ENCODE measurements at places on chromosomes 16 and 17.

GRCh38 chr16:56539656-56540055, 19.8 kb upstream of the BBS2 start:
- DNase-seq = no peak

DNA sequence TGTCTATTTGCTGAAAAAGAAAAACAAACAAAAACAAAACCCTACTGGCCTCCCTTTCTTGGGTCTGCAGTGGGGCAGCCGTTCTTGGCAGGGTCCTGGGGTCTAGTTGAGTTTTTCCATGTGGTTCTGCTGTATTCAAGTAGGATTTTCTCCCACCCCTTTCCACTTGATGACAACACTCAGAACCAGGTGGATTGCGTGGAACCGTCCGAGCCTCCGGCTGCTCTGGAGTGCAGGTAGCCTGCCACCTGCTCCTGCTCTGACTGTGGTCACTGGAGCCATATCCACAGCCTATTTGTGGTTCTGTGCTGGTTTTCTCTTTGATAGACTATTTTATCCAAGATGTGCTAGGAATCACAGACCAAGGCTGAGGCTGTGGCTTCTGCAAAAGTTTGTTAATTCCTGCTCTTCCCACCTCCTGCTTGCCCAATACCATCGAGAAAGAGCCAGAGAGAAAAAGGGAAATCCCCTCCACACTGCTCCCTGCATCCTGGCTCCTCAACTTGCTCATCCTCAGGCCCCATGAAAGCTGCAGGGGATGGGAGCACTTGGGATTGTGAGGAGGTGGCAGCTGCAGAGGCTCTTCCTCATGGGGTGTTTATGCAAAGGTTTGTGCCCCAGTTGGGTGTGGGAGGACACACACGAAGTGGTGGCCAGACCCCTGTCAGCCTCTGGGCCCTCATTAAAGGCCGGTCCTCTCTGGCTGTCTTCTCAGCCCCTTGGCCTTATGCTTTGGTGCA, 377.8 kb upstream of the TNRC6C start:
- DNase-seq = no peak

- no peak for DNase-seq
Observed at GRCh38 chr17:31875081-31875480, 16.0 kb upstream of the COPRS start.

GRCh38 chr16:64910356-64910755, 211.5 kb downstream of the CDH11 start:
- no peak for DNase-seq

DNA sequence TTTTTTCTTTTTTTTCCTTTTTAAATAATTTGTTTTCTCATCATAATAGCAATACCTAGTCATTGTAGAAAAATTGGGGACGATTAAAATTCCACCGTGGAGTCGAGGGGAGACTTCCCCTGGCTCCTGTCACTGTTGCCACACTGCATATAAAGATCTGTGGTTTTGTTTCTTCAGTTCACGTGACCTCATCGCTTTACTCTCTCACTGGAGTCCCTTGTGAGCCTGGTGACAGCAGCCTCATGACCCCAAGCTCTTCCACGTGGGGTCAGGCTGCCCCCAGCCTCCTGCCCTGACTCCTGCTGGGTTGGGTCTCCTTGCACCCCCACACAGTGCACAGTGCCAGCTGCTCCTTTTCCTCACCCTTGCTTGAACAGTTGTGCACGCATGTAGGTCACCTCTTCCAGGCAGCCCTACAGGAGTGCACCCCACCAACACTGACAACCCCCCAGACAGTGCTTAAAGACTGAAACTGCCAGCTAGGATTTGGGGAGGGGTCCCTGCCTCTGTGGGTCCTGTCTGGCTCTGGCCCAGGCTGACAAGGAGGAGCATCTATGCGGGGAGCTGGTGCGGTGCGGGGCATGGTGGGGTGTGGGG, 7.3 kb upstream of the METRNL start:
- no peak for DNase-seq

DNA sequence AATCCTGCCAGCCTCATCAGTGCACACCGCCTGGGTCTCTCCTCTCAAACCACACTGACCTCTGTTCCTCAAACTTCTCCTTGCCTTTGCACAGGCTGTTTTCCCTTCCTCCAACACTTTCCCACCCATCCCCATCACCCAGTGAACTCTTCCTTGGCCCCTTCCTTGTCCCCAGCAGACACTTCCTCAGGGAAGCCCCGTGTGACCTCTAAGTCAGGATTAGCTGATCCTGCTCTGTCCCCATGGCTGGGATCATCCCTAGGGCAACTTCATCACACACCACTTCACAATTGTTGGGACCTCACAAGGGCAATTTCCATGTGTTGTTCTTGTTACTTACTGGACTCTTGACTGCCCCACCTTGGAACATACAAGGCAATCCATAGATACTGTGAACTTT, 67.8 kb downstream of the WSB1 start:
- no peak for DNase-seq

DNA sequence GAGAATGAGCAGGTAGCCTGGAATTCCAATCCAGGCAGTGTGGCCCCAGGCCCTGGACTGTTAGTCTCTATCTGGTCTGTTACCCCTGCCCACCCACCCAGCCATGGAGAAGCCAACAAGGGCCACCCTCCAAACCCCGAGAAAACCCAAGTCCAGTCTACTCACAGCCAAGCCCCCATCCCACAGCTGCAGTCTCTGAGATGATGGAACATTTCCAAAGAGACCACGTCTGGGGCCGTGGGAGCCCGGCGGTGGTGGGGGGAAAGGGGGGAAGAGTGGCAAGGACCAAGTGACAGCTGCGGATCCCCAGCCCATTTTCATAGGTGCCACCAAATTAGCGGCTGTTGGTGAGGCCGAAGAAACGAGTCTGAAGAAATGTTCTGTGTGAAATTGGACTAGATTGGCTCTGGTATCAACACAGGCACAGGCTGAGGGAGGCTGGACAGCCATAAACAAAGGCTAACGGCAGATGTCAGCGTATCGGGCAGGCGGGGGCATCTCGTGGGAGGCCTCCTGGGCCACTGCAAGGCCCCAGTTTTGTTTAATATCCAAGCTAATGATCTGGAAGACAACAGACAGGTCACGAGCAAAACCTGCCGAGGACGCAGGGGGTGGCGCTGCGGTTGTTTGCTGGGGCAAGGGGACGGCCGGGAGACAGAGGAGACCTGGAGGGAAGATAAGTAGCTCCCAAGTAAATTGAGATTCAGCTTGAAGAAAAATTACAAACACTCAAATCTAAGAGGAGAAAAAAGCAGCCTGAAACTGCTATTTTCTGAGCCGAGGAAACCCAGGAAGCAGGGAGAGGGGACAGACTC, 53.4 kb downstream of the RBFOX3 start:
- no peak for DNase-seq

- no peak for DNase-seq
Observed at GRCh38 chr17:50452630-50453300, 15.9 kb downstream of the CHAD start.

DNA sequence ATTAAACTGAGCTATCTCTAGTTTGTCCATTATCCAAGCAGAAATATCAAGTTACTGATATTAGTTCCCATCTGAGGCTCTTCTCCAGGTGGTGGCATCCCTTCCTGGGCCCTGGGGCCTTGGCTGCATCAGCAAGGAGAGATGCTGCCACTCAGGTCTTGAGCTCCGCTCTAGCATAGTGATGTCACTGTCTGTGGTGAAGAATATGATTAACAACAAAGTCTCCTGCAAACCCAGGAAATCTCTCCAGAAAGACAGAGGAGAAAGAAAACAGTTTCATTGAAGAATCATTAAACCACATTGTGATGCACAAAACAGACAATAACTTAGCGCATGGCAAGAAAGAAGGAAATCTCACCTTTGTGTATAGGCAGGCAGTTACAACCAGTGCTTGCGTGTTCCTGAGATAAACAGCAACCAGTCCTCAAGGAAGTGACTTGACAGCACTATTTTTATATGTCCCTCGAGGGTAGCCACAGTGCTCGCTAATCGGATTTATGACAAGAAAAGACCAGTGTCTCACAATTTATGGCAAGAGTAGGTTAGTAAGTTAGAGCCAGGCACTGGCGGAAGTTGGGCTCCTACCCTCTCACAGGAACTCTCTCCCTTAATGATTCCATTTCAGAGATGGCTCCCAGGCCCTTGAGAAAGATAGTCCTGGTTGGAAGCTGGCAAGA, 151.1 kb downstream of the AHSP start:
- no peak for DNase-seq

DNA sequence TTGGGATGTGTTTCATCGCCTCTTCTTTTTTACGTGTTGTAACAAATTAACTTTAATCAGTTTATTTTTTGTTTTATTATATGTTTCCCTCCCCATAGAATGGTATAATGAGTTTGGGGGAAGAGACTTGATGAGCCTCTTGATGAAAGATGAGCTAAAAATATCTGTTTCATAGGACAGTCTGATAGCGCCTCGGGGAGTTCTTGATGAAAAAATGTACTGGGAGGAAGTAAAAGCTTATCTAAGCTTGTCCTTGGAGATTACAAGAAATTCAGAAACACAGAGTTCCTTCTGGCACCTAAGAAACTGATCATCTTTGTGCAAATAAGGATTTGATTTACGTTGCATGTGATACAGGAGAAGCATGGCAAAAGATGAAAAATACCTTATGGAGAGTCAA, 350.2 kb upstream of the CDH8 start:
- DNase-seq = no peak

GRCh38 chr17:14318109-14318917, 17.4 kb downstream of the HS3ST3B1 start:
- DNase-seq = no peak

- no peak for DNase-seq
Observed at GRCh38 chr17:58156839-58157803, 8.9 kb downstream of the OR4D1 start.

DNA sequence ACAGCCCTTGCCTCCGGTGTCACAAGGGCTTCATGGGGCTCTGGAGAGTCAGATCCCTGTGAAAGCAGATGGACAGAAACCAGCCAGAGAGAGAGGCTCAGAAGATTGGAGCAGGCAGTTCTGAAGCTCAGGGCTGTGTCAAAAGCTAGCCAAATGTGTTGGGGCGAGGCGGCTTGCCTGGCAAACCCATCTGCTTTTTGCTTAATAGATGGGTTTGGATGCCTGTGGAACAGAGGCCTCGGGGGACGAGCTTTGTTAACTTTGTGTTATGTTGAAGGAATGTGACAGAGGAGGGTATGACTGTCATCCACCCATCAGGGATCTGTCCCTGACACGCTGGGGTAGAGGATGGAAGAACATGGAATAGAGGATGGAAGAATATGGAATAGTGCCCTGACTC, 21.0 kb upstream of the SLC12A3 start:
- no peak for DNase-seq
